ENCODE measurements at places on chromosomes 2 and 18. TPM values are rescaled to one million over a fixed set of nuclear protein-coding genes. Genes with fewer than 3 reads are reported as not detected.

Gene CSRNP3
- total RNA-seq, result 1.4 TPM

Gene TUBA4B
- total RNA-seq, result not detected

GRCh38 chr2:238945433-238946150, 97.7 kb downstream of the TWIST2 start:
- DNase-seq, result no peak

GRCh38 chr2:32926708-32927084, 20.1 kb upstream of the LTBP1 start:
- DNase-seq, result no peak

DNA sequence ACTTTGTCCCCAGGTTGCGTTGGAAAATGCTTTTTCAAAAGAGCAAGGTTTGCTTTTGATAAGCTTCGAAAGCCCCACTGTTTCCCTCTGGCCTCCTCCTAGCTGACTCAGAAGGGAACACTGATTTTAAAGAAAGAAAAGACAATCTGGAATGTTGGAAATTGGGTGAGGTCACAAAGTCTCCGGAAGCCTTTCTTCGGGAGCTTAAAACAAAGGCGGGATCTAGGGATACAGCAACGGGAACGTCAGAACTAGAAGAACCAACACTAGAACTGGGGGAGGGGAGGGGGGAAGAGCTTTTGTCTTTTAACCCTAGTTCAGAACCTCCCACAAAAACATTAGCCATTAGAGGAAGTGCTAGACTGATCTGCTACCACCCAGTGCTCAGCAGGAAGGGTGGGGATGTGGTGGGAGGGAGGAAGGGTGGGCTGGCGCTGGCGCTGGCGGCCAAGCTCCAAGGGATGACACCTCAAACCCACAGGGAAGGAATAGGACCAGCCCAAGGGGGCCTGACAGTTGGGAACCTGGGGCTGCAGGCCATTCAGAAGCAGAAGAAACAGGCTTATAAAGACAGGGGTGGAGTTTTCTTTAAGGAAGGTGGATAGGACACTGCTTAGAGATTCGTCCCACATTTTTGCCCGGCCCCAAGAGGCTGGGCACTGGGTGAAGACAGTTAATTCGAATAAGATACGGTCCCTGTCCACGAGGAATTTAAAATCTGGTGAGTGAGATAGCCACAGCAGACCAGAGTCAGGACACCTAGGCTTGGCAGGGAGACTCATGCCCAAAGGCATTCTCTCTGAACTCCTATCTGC, 1.7 kb downstream of the TMSB10 start:
- no peak for DNase-seq

GRCh38 chr2:55232863-55233657, 572 bp downstream of the RPS27A start:
- DNase-seq, result peak; percentile 31

- DNase-seq, result no peak
These were observed 918.5 kb downstream of the CBLN2 start for GRCh38 chr18:71625556-71626090.

DNA sequence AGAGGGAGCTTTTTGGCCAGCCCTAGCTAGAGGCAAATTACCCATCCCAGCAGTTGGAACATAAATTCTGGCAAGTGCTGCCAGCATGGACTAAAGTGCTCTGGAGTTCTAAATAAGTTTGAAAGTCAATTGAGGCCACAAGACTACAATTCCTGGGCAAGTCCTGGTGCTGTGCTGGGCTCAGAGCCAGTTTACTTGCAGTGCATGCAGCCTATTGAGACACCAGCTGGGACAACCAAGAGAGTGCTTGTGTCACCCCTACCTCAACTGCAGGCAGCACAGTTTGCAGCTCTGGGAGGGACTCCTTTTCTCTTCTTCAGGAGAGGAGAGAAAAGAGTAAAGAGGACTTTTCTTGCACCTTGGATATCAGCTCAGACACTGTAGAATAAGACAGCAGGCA, 277.2 kb upstream of the TMEFF2 start:
- no peak for DNase-seq

GRCh38 chr18:57443702-57444101, 8.5 kb downstream of the ONECUT2 start:
- no peak for DNase-seq

DNA sequence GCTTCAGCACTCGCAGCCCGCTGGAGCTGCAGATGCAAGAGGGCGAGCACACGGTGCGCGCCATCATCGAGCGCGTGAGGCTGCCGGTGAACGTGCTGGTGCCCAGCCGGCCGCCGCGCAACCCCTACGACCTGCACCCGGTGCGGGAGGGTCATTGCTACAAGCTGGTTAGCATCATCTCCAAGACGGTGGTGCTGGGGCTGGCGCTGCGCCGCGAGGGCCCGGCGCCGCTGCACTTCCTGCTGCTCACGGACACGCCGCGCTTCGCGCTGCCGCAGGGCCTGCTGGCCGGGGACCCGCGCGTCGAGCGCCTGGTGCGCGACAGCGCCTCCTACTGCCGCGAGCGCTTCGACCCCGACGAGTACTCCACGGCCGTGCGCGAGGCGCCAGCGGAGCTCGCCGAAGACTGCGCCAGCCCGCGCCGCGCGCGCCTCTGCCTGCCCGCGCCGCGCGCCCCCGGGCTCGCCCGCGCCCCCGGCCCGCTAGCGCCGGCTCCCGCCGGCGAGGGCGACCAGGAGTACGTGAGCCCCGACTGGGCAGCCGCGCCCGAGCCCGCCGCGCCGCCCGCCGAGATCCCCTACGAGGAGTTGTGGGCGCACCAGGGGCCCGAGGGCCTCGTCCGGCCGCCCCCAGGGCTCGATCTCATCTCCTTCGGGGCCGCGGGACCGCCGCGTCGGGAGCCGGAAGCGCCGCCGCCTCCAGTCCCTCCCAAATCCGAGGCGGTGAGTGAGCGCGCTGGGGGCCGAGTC, 11.8 kb downstream of the GAREM2 start:
- no peak for DNase-seq

DNA sequence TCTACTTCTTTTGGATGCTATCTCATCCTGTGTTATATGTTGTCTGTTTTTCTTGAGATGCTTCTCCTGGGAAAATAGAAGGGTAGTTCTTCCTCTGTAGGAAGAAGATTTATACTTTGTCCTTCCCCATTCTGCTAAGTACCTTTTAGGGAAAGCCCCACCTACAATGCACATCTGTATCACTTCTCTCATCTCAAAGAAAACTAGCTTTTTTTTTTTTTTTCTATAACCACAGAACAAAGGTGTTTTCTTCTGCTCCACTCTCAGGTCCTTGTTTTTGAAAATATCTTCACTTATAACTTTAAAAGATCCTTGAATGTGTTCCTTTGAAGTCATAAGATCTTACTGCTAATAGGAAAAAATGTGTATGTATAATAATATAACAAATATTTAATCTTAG, 30.8 kb downstream of the CCDC150 start:
- DNase-seq, result no peak

DNA sequence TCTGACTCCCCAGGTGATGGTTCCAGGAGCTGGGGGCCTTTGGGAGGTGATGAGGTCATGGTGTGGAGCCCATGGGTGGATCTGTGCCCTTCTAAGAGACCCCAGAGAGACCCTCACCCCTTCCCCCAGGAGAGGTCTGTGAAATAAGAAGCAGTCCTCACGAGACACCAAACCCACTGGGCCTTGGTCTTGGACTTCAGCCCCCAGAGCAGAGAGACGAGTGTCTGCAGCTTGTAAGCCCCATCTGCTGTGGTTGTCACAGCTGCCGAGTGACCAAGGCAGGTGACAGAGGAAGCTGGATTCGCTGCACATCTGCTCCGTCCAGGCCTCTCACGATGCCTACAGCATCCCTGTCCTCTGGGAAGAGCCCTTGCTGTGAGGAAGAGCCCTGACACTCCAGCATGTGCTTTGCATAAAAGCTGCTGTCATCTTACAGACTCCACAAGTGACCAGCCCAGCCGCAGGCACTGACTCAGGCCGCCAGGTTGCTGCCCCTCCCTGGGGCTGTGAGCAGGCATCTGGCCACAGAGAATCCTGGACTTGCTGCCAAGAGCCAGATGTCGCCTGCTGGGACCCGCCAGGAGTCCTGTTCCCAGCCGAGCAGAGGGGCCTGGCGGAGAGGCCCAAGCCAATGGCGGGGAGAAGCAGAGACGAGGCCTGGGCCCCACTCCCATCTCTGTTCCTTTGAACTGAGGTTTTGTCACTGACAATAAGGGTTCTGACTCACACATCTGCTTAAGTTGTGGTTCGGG, 150.8 kb downstream of the PXDN start:
- DNase-seq, result no peak

DNA sequence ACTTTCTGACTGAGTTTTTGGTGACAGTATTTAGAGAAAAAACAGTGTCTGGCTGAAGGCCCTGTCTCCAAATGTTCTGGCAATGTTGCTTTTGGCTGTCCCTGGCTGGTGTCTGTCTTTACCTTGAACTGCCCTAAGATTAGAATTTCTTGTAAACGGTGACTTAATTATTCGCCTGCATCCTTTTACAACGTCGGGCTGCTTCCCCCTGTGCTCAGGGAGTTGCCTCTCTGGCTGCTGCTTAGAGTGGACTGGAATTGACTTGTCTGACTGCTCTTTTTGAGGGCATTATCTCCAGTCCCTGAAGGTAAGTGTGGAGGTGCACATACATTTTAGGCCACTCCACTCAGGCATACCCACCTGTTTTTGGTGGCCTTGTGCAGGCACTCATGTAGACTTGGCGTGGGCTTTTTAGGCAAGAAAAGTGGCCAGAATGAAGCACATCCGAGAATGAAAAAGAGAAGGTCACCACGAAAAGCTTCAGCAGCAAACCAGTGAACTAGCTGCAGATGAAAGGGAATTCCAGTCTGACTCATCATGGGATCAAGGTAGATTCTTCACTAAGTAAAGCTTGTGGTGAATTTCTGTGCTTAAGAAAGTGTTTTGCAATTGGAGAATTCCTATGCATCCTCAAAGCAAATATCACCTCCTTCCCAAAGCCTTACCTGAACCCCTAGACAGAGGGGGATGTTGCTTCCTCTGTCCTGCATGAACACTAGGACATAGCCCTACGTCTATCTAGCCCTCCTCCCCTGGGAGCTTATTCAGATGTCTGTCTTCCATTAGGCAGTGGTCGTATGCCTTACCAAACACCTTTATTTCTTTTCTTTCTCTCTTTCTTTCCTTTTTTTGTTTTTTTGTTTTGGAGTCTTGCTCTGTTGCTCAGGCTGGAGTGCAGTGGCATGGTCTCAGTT, 230.3 kb upstream of the TRIB2 start:
- DNase-seq, result no peak

DNA sequence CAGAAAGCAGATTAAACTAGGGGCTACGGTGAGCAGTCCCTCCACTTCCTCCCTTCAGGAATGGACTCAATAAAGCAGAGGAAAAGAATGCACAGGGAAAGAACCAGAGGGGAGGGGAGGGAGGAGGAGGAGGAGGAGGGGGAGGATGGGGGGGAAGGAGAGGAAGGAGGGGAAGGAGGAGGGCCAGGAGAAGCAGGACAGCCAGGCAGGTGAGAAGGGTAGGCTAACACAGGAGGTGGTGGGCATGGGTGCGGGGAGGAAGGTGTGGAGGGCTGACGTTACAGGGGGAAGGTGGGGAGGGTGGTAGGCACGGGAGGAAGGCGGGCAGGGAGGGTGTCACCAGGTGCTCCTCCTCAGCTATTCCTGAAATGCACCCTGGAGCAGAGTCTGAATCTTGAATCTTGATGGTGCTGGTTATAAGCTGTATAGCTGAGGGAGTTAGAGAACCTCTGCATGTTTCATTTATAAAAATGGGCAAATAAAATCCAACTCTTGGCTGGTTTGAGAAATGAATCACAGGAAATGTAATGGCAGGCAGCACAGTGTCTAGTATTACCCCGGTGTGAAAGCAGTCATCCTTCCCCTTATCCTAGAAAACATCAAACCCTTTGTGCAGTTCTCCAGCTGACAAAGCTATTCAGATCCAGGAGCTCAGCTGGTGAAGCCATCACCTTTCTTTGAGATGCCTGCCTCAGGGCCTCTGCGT, 3.4 kb downstream of the TMEM18 start:
- DNase-seq, result no peak

GRCh38 chr2:138084206-138084605, 119.9 kb downstream of the HNMT start:
- no peak for DNase-seq

- no peak for DNase-seq
These were observed 68.2 kb downstream of the HS1BP3 start for GRCh38 chr2:20582600-20583221.

- DNase-seq, result no peak
These were observed 7.4 kb upstream of the EXOC6B start for GRCh38 chr2:72833084-72833714.

GRCh38 chr2:17196380-17196779, 321.9 kb downstream of the RAD51AP2 start:
- no peak for DNase-seq

GRCh38 chr18:55491616-55492015, 96.4 kb downstream of the TCF4 start:
- no peak for DNase-seq

Measured in breast epithelium (tissue), 4 donors.